ENCODE measurements at places on chromosomes 6 and 20.
A peak's percentile ranks its signal among the peaks of the same experiment; 100 is the strongest.

DNA sequence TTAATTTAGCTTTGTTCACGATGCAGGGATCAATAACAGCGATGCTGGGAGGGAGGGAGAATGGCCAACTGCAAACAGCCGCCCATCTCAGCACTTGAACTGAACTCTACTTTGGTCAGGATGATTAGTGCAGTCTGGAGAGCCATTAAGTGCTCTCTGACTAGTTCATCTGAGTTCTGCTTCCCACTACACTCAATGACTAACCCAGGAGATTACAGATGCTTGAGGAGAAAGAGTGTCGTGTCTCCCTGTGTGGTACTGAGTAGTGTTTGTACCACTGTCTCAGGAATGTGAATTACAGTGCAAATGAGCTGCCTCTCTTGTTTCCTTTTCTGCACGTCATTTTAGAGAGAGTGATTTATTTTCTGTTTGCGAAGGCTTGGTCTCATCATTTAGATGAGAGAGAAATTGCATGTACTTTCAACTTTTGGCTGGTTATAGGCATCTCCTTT is 23.5 kb downstream of the CARMIL1 start:
- DNase-seq: no peak

GRCh38 chr6:22328474-22328873 is 31.6 kb upstream of the PRL start:
- no peak for DNase-seq

DNA sequence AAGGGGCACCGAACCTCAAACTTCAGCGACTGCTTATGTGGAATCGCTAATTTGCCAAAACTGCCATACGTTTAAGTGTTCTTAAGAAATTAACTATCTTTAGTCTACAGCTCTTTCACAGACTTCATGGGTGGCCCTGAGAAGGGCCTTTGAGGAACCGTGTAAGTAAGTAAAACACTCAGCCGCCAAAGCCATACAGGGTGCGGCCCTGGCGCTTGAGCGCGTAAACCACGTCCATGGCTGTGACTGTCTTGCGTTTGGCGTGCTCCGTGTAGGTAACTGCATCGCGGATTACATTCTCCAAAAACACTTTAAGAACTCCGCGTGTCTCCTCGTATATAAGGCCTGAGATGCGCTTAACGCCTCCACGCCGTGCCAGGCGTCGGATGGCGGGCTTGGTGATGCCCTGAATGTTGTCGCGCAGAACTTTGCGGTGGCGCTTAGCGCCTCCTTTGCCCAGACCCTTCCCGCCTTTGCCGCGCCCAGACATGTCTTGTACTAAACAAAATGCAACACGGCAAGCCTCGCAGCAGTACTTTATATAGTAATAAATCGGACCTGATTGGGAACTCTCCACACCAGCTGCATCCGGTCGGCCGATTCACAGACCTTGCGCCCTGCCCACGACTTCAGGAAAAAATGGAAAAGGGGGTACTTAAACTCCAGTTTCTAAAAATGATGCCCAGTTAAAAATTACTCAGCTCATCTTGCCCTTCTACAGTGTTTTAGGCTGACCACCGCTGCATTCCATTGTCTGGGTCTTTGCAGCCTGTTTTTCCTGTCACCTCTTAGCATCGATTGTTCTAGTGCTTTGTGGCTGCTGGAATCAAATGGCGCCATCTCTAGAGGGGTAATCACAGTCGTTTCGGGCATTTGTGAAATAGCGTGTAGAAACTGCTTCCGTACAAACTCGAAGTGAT is 38.9 kb downstream of the OR2B2 start:
- peak; percentile 81 for DNase-seq

- no peak for DNase-seq
Measured at GRCh38 chr6:45626087-45626891, 248.6 kb upstream of the SUPT3H start.

GRCh38 chr20:43384101-43384940 is 73.4 kb upstream of the SRSF6 start:
- DNase-seq: no peak

DNA sequence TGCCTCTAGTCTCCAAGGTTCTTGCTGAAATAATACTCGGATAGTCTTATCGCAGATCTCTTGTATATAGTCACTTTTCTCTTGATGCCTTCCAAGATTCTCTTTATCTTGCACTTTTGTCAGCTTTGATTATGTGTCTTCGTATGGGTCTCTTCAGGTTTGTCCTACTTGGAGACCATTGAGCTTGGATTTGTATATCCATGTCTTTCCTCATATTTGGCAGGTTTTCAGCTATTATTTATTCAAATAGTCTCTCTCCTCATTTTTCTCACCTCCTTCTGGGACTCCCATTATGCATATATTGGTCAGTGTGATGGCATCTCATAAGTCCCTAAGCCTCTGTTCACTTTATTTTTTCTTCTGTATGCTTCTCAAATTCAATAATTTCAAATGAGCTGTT is 23.0 kb downstream of the ECI2 start:
- no peak for DNase-seq

- DNase-seq: no peak
Measured at GRCh38 chr20:46767127-46767761, 57.8 kb downstream of the SLC2A10 start.

DNA sequence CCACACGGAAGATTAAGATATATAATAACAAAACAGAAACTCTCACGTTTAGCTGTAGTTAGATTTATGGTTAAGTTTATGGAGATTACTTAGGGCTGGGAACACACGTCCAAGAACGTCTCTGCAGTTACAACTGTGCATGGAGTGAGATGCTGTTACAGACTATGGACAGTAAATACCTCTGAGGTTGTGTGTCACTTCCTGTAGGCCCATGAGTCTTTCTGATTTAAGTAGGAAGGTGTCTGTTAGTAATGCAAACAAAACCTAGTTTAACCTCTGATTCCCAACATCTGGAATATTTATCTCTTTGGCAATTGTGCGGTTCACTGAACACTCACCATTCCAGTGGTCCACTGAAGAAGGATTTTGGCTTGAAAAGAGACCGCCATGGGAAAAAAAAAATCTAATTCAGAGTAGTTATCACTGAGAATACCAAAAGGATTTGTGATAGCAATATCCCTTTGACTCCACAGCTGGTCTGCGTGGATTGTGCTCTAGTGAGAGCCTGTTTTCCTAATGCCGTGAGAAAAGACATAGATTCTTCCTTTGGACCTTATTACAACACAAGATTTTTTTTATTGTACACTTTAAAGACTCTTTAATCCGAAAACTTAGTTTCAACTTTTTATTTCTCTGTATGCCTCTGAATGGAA is 478.2 kb upstream of the CITED2 start:
- no peak for DNase-seq

GRCh38 chr6:124546601-124547000 is 415.6 kb upstream of the RNF217 start:
- no peak for DNase-seq

DNA sequence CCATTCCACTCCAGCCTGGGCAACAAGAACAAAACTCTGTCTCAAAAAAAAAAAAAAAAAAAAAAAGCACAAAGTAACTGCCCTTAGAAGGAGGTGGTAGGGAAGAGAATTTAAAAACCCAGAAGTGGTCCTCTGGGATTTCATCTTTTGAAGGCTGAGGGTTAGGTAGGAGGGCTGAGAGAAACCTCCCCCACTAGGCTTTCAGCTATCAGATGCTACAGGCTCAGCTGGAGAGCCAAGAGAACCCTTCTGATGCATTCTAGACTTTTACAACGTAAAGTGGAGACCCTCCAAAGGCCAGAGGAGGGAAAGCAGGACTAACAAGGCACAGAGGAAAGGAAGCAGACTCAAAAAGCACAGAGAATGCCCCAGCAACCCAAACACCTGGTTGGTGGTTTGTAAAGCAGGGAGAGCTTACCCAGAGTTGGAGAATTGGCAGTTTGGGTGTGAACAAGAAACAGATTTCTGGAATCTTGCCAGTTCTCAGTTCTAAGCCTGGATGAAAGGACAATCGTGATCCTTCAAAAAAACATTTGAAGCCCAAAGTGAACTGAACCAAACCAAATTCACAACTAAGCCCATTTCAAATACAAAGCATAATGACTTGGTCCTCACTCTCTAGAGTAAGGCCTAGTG is 23.2 kb upstream of the SPAG4 start:
- DNase-seq: no peak

GRCh38 chr6:169990095-169991030 is 238.9 kb downstream of the ERMARD start:
- DNase-seq: peak; percentile 33

DNA sequence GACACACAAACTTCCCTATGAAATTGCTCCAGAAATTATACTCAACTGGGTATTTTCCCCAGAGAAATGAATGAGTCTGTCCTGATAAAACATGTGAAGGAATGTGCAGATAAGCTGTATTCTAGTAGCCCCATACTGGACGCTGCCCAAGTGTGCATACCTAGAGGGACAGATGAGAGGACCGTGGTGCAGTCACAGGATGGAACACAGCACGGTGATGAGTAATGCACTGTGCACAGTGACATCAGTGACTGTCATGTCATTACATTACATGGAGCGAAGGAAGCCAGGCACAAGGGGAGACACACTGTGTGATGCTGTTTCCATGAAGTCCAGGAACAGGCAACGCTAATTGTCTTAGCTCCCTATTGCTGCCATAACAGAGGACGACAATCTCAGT is 155.5 kb downstream of the CDH4 start:
- DNase-seq: no peak

DNA sequence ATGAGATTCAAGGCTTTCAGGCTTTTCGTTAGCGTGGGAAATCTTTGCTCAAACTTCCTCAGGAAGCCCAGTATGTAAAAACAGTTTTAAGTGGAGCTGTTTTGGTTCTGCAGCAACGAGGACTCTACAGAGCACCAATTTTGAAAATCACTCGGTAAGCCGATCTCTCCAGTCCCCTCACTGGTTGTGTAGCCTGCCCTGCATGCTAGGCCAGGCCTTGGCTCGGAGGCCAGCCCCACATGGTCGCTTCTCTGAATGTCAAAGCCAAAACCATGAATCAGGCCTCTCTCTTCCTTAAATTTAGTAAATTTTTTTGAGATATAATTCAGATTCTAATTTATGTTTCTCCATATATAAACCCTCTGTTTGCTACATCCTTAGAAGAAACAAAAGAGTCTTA is 108.0 kb downstream of the CHD6 start:
- no peak for DNase-seq

GRCh38 chr6:15441215-15441868 is 195.5 kb downstream of the JARID2 start:
- DNase-seq: peak; percentile 41

DNA sequence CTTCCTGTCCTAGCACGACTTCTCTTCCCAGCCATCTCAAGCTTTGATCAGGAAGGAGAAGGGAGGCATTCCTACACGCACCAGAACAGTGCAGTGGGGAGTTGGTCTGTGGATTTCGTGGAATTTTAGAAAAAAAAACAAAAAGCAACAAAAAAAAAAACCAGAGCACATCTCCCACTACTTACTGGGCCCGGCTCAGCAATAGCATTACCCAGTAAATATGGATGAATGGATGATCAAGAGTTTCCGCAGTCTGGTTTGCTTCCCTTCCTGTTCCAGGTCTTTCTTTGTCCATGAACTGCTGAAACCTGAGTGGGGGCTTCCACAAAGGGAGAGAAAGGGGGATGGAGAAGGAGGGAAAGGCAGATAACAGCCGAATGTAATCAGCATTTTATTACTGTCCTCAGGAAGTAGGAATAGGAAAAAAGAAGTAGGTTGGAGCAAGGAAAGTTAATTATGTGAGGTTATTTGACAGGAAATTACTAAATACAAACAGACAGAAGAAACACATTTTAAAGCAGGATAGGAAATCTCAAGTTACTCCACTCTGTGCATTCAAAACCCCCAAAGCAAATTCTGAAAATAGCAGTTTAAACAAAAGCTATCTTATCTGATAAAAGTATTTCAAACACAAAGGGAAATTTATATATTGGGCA is 349.0 kb downstream of the PRL start:
- no peak for DNase-seq

DNA sequence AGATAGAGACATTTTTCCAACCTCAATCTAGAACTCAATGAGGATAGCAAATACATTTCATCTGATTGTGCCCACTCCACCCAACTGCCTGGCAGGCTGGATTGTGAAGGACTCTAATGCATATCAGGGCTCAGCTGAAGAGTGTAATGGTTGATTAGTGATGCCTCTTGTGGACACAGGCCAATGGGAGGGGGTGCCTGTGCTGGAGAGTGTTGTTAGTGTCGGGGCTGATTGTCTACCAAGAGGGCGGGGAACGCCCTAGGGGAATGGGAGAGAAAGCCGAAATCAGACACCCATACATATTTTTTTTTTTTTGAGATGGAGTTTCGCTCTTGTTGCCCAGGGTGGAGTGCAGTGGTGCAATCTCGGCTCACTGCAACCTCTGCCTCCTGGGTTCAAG is 103.7 kb upstream of the SALL4 start:
- DNase-seq: no peak

- no peak for DNase-seq
Measured at GRCh38 chr6:29974901-29975560, 32.7 kb downstream of the HLA-A start.

DNA sequence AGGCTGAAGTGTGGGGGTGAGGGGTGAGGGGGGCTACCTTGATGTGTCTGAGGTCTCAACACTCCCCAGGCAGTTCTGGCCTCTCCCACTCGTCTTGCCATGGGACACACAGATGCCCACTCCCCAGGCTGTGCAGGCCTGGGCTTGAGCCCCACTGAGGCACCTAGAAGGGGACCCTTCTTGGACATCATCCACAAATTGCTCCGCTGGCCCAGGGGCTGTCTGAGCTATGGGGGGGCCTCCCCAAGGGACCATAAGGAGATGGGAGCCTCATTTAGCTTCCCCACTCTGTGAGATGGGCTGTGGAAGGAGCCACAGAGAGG is 155.5 kb upstream of the MLN start:
- no peak for DNase-seq

GRCh38 chr6:143965503-143966171 is 42.4 kb downstream of the PLAGL1 start:
- no peak for DNase-seq

GRCh38 chr6:104771258-104771832 is 88.4 kb downstream of the HACE1 start:
- DNase-seq: no peak

GRCh38 chr20:50958615-50959542 is at the start of gene MOCS3:
Gene MOCS3, plus strand, starts transcription at chr20:50958818. Its CDS starts 25 bp downstream, at chr20:50958843.
- DNase-seq: peak; percentile 84

DNA sequence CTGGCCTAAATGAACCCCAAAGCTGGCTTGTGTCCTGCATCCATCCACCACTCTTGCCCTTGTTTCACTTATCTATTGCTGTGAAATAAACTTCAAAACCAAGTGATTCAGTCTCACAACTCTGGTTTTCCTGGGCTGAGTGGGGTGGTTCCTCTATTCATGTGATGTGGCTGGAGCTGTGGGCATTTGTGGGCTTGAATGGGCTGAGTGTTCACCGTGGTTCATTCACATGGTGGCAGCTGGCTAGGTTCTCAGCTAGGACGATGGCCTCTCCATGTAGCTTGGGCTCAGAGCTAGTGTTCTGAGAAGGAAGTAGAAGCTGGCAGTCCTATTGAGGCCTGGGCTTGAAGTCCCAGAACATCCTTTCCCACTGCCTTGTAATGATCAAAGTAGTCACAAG is 30.4 kb downstream of the FKBP1A start:
- no peak for DNase-seq

- DNase-seq: no peak
Measured at GRCh38 chr6:39493777-39494176, 171.3 kb upstream of the KCNK16 start.
